ENCODE measurements at places on chromosomes 13 and 19.

- peak; percentile 62 for DNase-seq
These were observed 12.0 kb upstream of the SHFL start for GRCh38 chr19:10074153-10074552.

DNA sequence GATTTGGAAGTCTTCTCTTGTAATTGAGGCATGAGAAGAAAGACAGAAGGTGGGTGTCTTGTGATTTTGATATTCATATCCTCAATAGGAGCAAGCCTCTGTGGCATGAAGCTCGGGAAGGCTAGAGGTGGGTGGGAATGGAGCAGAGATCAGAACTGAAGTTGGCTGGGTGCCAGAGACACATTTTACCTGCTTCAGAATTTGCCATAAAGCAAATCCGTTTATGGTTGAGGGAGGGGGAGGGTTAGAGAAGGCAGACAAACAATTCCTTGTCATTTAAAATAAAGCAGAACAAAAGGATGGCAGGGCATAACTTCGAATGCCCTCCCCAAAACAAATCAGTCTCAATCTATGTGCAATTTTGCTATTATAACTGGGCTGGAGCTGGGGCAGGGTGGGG, 305.9 kb downstream of the KLF5 start:
- DNase-seq = no peak

- no peak for DNase-seq
These were observed 5.1 kb downstream of the DNMT1 start for GRCh38 chr19:10189616-10190015.

- DNase-seq = no peak
These were observed 3.5 kb downstream of the AKT2 start for GRCh38 chr19:40281381-40282208.

GRCh38 chr19:30596813-30597399, 224.7 kb downstream of the ZNF536 start:
- no peak for DNase-seq

- peak; percentile 31 for DNase-seq
These were observed 18.0 kb downstream of the APBA3 start for GRCh38 chr19:3743486-3743885.

DNA sequence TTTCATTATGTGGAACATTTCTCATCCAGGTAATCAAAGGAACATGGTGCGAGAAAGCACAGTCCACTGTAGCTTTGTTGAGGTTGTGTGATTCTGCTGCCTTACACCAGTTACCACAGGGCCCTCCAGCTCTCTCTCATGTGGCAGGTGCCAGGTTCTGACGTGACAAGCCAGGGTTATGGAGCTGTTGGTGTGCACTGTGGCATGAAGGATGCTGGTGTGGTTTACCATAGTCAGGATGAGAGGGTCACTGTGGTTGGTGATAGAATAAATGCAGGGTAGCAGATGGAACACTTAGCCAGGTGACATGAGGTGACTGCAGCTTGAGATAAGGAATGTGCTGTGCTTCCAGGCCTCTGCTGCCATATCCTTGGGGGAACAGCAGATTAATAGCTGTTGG, 7.4 kb downstream of the ZNF223 start:
- DNase-seq = no peak

DNA sequence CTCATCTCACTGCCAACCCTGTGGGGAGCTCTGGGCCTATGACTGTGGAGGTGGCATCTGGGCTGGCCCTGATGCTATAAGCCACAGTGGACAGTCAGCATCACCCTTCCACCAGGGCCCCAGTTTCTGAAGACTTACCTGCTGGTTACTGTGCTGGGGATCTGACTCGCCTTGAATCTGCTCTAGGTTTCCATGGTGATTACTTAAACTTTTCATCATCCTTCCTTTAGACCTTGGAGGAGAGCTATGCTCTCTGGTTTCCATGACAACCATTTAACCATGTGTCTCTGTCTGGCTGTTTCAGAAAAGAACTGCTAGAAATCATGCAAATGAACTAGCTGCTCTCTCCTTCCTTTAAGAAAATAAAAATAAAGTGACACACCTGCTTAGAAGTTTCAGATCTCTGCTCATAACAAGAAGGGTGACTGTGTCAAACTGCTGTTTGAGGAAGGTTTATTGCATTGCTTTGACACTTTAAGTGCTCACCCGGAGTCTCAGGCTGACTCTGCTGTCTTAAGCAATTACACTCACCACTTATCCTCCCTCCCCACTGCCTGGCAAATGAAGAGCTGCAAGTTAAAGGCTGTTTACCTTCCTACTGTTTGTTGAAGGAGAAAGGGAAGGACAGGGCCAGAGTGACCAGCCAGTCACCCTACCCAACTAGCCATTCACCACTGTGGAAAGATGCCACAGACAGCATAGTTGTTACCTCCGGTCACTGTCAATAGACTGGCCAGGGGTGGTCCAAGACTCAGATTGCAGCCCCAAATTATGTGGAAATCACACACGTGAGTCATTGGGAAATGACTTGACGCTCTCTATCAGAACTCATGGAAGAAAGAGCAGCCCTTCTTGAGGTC, 87.6 kb downstream of the HSPH1 start:
- DNase-seq = no peak

GRCh38 chr13:20924758-20925394, 22.3 kb upstream of the XPO4 start:
- peak; percentile 10 for DNase-seq

- DNase-seq = no peak
These were observed 3.3 kb upstream of the SHC2 start for GRCh38 chr19:464208-464545.

DNA sequence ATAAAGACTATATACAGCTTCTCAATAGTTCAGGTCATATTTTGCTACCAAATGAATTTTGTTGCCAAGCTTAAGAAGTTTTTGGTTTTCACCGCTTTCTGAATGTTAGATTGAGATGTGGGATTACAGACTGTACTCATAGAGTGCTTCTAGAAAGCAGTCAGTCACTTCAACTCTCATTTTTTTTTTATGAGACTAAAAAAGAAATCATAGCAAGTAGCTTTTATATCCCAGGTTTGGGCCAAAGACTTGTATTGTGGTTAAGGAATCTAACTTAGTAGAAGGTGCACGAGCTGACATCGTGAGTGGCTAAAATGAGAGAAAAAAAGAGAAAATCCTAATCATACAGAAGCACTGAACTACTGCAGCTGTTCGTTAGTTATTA, 2.2 kb upstream of the USPL1 start:
- no peak for DNase-seq

DNA sequence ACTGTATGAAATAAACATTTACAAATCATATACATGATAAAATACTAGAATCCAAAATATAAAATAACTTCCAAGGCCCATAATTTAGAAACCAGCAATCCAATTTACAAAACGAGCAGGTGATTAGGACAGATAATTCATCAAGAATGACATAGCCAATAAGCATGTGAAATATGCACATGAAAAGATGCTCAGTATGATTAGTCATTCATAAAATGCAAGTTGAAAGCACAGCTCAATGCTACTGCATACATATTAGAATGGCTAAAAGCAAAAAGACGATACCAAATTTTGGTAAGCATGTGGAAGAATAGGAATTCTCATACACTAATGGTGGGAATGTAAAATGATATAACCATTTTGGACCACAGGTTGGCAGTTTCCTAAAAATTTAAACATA, 837.2 kb upstream of the MIR17HG start:
- DNase-seq = no peak

DNA sequence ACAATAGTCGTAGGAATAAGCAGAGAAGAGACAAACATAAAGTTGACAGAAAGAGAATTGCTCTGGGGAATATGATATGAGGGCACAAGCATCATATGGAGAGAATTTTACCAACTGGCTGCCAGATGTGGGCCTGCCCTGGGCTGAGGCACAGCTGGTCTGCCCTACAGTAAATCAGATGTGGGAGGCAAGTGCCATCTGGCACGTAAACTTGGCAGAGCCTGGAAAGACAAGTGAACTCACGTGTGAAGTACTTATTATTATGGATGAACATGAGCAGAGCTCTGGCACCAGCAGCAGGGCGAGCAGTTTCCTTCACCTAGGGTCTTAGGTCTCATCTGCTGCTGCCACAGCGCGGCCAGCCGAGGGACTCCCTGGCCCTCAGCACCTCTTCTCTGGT, 20.6 kb downstream of the PCDH8 start:
- DNase-seq = no peak

DNA sequence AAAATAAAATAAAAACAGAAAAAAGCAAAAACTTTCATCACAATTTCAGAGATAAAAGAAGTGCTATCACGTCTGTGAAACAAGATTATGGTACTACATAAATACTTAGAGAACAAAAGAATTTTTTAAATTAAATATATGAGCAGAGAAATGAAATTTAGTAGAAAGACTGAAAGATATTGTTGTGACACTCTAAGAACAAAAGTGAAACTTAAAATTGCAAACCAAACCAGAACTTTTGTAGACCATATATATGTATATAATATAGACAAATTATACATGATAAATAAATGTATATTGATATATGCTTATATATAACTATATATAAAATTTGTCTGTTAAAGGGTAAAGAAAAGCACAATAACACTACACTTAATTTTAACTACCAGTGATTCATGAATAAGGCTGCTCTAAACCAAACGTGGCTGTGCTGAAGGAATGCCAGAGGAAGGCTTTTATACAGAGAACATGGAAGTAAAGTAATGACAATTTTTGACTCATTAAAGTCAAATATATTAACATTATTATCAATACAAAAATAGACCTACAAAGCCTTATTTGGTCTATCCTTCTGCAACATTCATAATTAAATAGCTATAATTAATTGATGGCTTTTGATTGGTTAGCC, 1516.7 kb upstream of the PCDH20 start:
- DNase-seq = no peak

- peak; percentile 49 for DNase-seq
These were observed 102.6 kb upstream of the SERP2 start for GRCh38 chr13:44271031-44271455.

- DNase-seq = no peak
These were observed 53.1 kb downstream of the FOXO1 start for GRCh38 chr13:40613192-40613818.

- no peak for DNase-seq
These were observed 426.7 kb downstream of the TBC1D4 start for GRCh38 chr13:75055296-75055695.

GRCh38 chr19:342128-342455, 2.5 kb downstream of the MIER2 start:
- DNase-seq = no peak

- no peak for DNase-seq
These were observed 10.6 kb downstream of the TRIP10 start for GRCh38 chr19:6750062-6750461.

- DNase-seq = no peak
These were observed 2.2 kb downstream of the C3 start for GRCh38 chr19:6718111-6718740.

DNA sequence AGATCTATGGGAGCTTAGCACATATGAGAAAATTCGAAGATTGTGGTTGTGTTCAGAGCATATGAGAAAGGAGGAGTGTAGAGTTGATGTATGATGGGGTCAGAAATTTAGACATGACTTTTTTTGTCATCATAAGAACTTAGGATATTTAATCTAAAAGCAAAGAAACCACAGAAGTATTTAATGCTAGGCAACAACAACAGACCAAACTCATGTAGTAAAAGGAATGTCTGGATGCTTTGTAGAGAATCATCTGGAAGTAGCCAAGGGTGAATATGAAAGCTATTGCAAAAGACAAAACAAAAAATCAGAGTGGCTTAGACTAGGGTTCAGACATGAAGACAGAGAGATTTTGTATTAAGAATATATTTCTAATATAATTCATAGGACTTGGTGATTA, 190.3 kb downstream of the SLITRK1 start:
- DNase-seq = no peak

DNA sequence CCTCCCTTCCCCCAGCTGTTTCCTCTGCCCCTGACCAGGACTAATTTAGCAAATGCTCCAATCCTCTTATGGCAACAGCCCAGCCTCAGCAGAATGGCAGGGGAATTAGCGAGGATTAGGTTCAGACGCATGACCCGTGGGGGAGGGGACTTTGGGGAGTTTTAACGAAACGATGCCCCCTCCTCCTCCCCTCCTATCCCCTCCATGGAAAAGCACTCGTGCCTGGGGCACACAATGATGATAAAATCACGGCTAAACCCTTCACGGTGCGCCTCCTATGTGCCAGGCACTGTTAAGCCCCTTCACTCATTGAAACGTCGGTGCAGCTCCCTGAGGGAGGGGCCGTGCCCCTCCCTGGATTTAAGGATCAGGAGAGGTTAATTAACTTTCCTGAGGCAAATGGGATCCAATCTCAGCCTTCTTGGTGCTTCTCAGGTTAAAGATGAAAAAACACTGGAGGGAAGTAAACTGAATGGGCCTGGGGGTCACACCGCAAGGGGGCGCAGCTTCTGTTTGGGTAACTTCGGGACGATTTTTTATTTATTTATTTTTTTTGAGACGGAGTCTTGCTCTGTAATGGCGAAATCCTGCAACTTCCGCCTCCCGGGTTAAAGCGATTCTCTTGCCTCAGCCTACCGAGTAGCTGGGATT, 10.1 kb upstream of the TPRX2 start:
- peak; percentile 82 for DNase-seq

- DNase-seq = no peak
These were observed 10.9 kb upstream of the SHD start for GRCh38 chr19:4267901-4268815.

DNA sequence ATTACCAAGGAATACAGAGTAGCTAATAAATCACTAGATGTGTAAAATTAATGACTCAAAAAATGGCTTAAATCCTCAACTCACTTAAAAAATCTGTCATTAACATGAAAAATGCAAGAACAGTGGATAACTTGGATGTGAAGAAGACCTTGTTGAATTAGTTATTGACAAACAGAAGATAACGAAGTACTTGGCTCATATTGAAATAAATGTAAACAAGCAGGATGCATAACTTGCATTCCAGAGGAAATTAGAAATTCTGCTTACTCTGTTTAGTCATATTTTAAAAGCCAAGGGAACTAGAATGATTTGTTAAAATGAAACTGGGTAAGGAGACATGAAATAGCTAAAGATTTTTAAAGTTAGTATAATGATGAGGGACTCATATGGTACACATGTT, 1812.2 kb downstream of the PCDH9 start:
- no peak for DNase-seq

- no peak for DNase-seq
These were observed 1269.7 kb upstream of the SPRY2 start for GRCh38 chr13:81610644-81611043.

DNA sequence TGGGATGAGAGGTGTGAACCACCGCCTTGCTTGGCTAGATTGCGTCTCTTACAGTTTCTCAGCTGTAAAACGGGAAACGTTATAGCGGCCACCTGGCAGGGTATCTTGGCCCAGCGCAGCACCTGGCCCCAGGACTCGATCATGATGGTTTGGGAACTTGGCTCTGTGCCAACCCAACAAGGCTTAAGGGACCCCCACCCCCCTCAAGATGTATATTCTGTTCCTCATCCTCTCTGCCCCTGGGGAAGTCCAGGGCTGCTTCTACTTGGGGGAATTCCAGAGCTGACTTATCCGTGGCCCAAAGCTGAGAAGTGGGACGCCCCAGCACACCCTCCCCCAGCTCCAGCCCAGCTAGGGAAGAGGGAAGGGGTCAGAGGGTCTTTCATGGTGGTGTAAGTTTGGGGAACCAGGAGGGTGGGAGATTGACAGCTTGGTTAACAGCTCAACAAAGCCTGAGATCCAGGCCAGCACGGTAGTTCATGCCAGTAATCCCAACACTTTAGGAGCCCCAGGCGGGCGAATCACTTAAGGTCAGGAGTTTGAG, 695 bp downstream of the ICAM1 start:
- no peak for DNase-seq
